ENCODE measurements at places on chromosomes 13 and 19.

DNA sequence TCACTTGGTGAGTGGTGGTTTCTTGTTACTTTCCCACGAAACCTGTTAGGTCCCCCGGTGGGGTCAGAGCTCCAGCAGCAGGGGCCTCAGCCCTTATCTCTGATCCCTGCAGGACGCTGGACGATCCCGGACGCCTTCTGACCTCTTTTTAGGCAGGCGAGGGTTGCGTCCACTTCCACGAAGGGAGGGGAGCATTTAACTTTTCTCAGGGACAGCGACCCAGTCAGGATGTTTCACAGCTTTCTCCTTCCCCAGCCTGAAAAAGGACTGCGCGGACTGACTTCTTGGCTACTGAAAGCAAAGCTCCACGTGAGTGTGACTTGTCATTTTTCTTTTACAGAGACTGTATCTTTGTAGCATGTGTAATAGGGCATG is 692 bp downstream of the ZNF234 start:
- no peak for DNase-seq

GRCh38 chr19:9498183-9498902 is at the start of gene ZNF560:
TSS of gene ZNF560 (minus strand) at chr19:9498616. CDS start at chr19:9475313, 23,303 bp downstream.
- no peak for DNase-seq

DNA sequence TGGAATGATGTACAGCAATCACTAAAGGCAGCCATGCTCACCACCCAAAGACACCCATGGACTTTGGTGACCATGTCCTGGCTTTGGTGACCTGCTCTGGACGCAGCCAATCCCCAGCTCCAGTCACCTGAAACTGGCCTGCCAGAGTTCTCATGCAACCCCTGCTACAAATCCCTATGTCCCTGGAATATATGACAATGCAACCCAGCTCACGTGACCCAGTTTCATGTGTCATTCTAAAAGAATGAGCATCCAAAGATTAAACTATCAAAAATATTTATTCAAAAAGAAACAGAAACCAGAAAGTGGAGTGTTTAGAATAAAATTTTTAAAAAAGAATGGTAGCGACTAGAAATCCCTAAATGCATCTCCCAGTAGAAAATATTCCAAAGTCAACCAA is 203.3 kb upstream of the IRS2 start:
- no peak for DNase-seq

DNA sequence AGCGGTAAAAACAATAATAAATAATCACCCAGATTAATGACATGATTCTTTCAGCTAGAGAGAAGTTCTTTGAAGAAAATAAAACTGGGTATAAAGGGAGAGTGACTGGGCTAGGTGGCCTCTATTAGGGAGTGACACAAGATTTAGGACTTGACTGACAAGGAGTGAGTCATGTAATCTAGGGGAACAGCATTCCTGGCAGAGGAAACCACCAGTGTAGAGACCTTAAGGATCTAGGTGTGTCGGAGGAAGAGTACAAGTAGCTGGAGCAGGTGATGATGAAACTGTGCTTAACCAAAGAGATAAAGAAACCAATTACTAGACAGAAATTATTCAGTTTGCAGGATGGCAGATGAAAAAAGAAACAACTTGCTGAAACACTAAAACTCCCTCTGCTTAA is 248.0 kb downstream of the RFC3 start:
- no peak for DNase-seq

Data from activated B cell treated with CpG ODN at 0.5 μM for 24 hours (primary cell).